ENCODE measurements at places on chromosomes 3 and 15. TPM values are rescaled to one million over a fixed set of nuclear protein-coding genes. Genes with fewer than 3 reads are reported as not detected.

- DNase-seq: no peak
Observed at GRCh38 chr3:44996556-44996969, 20.5 kb downstream of the EXOSC7 start.

- DNase-seq: no peak
Observed at GRCh38 chr3:185764980-185765370, 59.9 kb downstream of the IGF2BP2 start.

DNA sequence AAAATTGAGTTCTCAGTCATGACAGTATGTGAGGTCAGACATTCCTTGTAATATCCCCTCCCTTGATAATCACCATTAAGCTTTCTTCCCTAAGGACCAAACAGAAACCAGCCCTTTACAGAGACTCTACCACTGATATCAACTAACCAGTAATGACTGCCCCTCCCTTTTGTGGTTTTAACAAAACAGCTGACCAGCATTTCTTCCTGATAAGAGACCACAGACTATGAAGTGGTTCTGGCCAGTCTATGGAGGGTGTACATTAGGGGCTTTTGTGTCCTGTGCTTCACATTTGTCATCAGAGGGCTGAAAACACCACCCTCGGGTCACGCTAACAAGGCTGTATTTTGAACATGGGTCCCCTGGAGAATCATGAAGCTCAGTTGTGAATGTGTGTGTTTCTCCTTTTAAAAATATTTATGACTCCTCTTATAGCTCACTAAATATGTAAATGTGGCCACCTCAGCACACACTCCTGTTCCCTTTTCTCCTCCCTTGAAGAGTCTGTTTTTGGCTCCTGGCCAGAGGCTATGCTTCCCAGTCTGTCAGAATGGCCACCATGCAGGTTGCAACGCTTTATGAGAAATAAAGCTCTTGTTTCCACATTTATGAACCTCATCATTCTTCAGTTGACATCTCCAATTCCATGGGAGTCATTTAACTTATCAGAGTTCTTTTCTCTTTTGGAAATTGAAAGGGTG is 239.3 kb downstream of the CPNE4 start:
- DNase-seq: no peak

The RARB gene
- 28.2 TPM for total RNA-seq

The MKRN3 gene
- total RNA-seq: not detected

The RASGRF1 gene
- total RNA-seq: 1.5 TPM

DNA sequence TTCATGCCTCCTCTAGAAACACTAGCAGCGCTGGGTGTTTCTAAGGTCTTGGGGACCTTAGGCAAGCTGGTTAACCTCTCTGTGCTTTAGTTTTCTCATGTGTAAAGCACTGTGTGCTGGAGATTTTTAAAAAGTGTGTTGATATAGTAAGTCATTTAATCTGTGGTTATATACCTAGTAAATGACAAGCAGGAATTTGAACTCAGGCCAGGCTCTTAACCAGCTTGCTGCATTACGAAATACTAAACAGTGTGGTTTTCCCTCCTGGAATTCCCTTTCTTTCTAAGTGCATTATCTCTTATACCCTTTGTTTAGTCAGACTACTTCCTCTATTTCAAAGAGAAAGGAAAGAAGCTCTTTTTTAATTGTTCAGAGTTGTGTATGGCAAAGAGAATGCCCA is 26.5 kb downstream of the NEO1 start:
- no peak for DNase-seq

The CCR4 gene
- not detected for total RNA-seq

DNA sequence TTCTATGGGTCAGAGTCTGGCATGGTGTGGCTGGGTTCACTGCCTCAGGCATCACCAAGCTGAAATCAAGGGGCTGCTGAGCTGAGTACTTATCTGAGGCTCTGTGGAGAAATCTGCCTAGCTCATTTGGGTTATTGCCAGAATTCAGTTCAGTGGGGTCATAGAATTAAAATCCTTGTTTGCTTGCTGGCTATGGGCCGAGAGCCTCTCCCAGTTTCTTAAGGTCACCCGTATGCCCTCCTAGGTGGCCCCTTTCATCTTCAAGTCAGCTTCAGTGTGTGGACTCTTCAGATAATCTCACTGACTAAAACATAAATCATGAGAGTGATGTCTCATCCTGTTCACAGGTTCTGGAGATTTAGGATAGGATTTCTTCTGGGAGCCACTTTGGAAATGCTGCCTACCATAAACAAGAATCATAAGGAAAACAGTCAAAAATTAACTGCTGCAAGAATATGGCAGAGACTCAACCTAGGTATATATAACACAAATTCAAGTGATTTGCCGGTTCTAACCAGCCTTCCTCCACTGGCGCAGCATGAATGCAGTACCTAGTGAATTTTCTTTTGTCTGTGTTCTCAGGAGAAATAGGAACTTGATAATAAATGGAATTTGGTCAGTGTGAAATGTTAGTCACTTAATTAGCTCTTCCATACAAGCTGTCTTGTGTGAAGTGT is 5.3 kb downstream of the CP start:
- DNase-seq: no peak

DNA sequence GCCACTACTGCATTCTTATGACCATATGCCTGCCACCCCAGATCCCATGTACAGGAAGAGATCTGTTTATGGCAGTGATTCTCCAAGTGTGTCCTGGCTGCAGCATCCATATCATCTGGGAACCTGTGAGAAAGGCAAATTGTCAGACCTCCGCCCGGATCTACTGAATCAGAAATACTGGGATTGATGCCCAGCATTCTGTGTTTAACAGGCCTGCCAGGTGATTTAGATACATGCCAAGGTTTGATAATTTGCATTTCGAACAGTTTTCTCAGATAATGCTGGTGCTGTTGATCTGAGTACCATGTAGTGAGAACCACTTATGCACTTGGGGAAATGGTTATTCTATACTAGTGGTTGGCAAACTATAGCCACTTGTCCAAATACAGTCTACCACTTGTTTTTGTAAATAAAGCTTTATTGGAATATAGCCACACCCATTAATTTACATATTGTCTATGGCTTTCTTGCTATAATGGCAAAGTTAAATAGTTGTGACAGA is 165.4 kb downstream of the SSR3 start:
- no peak for DNase-seq

DNA sequence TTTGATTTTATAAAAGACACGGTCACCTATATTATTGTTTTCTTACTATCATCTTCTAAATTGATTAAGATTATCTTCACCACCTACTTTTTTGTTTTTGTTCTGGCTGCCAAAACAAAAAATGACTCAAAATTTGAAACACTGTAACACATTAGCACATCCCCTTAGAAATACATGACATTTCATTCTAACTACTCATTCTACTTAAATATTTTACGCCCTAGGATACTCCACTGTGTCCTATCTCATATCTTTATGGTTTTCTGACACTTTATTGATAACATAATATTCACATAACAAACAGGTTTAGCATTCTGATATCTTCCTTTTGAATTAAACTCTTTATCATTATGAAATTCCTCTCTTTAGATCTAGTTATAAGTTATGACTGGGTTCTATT is 656.2 kb downstream of the GBE1 start:
- DNase-seq: no peak
